Left ventricle myocardium superior (tissue), 1 donor: ENCODE measurements at places on chromosomes 7 and 10. TPM values are rescaled to one million over a fixed set of nuclear protein-coding genes. Genes with fewer than 3 reads are reported as not detected.

LIPK gene
- total RNA-seq = not detected

CDK14 gene
- total RNA-seq = 23.9 TPM

DNA sequence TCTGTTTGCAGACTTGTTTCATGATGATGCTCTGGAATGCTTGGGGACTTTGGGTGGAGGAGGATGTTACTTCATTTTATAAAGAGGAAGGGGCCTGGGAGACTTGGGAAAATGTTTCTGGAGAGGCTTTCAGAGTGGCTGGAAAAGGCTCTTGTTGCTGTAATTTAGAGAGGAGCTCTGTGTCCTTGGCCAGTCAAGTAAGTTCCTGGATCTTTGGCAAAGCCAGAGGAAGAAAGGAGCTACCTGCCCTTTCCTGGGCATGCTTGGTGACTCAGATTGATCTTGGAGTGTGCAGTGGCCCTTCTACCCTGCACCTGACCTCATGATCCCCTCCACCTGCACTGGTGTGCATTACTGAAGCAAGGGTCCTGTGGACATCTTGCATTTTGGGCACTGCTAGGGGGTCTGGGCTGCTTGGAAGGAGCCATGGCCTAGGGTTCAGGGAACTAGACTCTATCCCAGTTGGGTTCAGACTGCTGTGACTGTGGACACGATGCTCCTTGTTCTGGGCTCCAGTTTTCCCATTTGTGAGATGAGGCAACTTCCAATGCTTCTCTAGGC, 56.1 kb downstream of the ADCYAP1R1 start:
- DNase-seq = no peak

DNA sequence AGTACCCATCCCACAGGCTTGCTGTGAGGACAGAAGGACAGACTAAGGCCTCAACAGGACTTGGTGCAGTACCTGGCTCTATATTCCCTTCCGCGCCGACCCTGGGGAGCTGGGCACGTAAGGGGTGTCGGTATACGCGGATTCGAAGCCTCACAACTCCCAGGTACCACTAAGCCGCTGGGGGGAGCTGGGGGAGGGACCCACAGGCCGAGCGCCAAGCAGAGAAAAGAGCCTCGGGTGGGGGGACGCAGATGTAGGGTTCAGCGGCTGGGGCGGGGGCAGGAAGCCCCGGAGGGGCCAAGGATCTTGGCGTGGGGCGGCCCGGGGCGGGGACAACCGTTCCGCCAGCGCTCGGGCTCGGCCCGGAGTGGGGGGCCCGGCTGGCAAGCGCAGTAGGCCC, 126.4 kb upstream of the ZNF746 start:
- DNase-seq = peak; percentile 51

- DNase-seq = no peak
These were observed 13.9 kb downstream of the OSBPL3 start for GRCh38 chr7:24965831-24966708.

DNA sequence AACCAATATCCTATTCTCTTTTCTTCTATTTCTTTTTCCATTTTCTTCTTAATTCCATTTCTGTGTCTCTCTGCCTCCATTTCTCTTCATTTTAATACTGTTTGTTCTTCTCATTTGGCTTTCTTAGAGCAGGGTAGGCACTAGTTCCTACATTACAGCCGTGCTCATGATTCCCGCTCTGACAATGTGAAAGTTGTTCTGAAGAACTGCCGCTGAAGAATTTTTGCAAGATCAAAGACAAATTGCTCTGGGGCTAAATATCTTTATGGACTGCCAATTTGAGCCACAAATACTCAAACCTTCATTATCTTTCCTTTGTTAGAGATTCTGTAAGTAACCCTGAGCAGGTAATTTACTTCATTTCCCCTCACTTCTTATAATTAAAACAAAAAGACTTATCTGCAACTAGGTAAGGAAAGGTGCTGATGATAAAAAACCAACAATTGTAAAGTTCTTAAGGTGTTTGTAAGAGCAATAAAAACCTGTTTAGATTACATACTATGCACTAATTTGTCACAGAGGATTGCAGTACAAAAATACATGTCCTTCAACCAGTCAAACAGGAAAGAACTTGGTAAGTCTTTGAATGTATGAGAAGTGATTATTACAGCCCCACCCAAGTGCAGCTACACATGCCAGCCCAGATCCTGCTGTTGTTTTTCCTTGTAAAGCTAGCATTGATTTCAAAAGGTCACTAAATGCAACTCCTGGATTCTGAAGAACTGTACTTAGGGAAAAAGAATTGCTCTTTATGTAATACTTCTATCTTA, 127.5 kb downstream of the COL28A1 start:
- no peak for DNase-seq

DNA sequence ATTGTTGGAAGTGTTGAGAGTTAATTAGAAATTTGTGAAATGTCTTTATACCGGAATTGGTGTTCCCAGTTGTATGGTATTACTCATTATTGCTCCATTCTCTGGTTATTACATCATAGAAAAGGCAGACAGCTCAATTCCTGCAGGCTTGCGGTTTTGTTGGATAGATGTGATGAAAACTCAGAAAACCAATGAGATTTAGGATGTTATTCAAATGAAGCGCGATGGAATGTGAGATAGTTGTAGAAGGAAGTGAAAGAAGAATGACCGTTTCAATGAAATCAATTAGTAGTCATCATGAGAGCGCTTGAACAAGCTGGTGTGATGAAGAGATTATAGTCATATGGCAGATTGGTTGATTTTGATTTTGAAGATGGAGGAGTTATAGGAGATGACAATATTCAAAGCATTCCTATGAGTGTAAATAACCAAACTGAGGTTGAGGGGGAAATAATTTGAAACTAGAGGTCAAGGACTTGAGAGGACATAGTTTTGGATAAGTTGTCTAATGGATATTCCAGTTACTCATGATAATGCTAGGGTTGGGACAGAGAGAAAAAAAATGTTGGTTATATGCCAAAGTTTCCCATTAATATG, 991.5 kb downstream of the NRG3 start:
- no peak for DNase-seq

EN2 gene
- not detected for total RNA-seq

GRCh38 chr10:104109908-104110662, 11.9 kb upstream of the SFR1 start:
- no peak for DNase-seq

DNA sequence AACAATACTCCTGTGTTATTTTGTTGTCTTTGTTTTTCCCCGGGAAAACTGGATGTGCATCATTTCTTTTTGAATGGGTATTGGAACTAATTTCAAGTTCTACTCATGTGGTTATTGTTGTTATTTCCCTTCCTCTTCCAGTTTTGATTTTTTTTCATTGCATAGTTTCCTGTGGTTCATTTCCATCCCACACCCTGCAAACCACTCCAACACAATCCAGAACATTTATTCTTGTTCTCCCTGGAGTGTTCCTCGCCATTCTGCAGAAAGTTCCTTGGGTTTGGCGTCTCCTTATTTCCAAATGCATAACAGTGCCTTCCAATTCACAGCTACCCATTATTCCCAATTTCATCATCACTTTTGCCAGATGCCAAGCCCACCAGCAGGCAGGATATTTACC, 775.1 kb downstream of the TNS3 start:
- no peak for DNase-seq

- DNase-seq = no peak
These were observed 384.4 kb downstream of the PARD3 start for GRCh38 chr10:34430685-34431084.

DNA sequence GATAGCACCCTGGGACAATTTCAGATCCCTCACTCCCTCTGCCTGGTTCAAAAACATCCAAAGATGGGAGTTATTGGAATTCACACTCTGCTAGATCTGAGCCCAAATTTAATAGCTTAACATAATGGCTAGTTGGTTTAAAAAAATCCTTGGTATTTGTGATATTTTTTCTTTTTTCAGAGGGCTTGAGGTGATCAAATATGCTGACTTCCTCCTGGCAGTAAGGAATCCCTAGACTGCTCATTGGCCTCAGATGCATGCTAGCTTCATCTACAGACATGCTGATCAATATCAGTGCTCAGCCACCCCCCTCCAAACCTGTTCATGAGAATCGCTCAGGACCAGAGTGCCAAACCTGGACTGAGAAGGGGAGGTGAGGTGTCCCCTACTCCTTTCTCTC, 74.7 kb upstream of the PLPP4 start:
- no peak for DNase-seq

PHF14 gene
- total RNA-seq = 16.4 TPM
